Stimulated activated CD8-positive, alpha-beta memory T cell treated with anti-CD3 and anti-CD28 coated beads, Interleukin-4, amount 100 ng/mL, for 1 hour (primary cell): ENCODE measurements at places on chromosomes 3 and 15.

GRCh38 chr3:156720826-156721225 lies 46.4 kb downstream of the TIPARP start:
- no peak for DNase-seq

DNA sequence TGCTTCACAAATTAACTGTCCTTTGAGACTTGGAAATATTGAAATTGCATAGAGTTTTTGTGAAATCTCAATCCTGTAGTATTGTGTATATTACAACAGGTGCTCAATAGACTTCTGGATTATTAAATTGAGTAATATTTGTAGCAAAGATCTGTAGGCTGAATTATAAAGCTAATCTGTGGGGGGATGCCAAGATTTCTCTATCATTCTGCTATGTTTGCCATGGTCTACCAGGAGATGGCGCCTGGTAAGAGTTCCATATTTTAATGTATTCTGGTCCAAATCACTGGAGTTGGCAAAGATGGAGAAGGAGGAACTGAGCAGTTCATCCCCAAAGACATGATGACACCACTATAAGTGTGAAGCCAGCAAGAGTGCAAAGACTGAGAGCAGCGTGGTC lies 340.9 kb upstream of the TPRG1 start:
- DNase-seq, result no peak

DNA sequence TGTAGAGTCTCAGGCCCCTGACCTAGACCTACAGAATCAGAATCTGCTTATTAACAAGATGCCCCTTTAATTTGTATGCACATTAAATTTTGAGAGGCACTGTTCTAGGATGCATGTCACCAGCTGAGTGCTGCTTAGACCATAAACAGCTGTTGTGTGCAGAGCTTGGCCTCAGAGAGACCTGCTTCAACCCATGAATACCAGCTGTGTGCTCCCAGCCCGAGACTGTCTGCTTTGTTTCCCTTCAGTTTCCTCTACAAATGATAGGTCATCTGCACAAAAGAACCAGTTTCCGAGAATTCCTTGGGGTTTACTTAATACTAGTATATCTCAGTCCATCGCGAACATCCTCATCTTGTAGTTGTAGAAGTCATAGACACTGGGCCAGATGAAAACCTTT lies 158.5 kb upstream of the PFN2 start:
- no peak for DNase-seq

DNA sequence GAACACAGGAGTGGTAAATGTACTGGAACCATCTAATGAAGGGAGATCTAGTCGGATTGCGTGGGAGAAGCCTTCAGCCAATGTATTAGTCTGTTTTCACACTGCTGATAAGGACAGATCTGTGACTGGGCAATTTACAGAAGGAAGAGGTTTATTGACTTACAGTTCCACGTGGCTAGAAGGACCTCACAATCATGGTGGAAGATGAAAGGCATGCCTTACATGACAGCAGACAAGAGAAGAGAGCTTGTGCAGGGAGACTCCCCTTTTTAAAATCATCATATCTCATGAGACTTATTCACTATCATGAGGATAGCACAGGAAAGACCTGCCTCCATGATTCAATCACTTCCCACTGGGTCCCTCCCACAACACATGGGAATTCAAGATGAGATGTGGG lies 17.0 kb downstream of the HRG start:
- DNase-seq, result no peak

- DNase-seq, result no peak
Measured at GRCh38 chr3:148990236-148990635, 1.1 kb upstream of the GYG1 start.
